ENCODE measurements at places on chromosomes 2 and 18. TPM values are rescaled to one million over a fixed set of nuclear protein-coding genes. Genes with fewer than 3 reads are reported as not detected.

Gene BOLL
- total RNA-seq = not detected

Gene GPR35
- total RNA-seq = 0.38 TPM

Gene ABHD1
- 1.4 TPM for total RNA-seq

Gene ABCG5
- not detected for total RNA-seq

Gene SLC4A5
- 1.6 TPM for total RNA-seq

Gene SALL3
- total RNA-seq = not detected

Gene HJURP
- total RNA-seq = 106 TPM

Gene RTP5
- not detected for total RNA-seq

Gene SERPINB4
- total RNA-seq = not detected

Gene TNFRSF11A
- total RNA-seq = 0.87 TPM

Gene SULT6B1
- not detected for total RNA-seq

Gene ITPRID2
- total RNA-seq = 168 TPM

Gene CCT7
- 538 TPM for total RNA-seq

Gene PSMA8
- total RNA-seq = not detected

Gene TRPM8
- total RNA-seq = not detected

Gene CENPA
- total RNA-seq = 31.9 TPM

Gene CRYGB
- not detected for total RNA-seq
